ENCODE measurements at places on chromosomes 5 and 9. TPM values are rescaled to one million over a fixed set of nuclear protein-coding genes. Genes with fewer than 3 reads are reported as not detected.

IL17B gene
- not detected for total RNA-seq

PDE6A gene
- 0.22 TPM for total RNA-seq

PTPN3 gene
- total RNA-seq = 17.5 TPM

CEMIP2 gene
- total RNA-seq = 59.7 TPM

TSSK1B gene
- not detected for total RNA-seq

RFX3 gene
- 1.6 TPM for total RNA-seq

TUSC1 gene
- total RNA-seq = 7.0 TPM

PCDHGC5 gene
- not detected for total RNA-seq

PCDHGA5 gene
- 0.16 TPM for total RNA-seq

IL13 gene
- not detected for total RNA-seq

SPAG8 gene
- total RNA-seq = 0.34 TPM

MVB12B gene
- total RNA-seq = 5.7 TPM

Measured in A549 treated with AZD2906 at 1 μM for 4 hours (cell line).